Stimulated activated CD4-positive, alpha-beta T cell treated with anti-CD3 and anti-CD28 coated beads, Interleukin-15, amount 100 ng/mL, for 48 hours (primary cell): ENCODE measurements at places on chromosomes 1 and 21.

DNA sequence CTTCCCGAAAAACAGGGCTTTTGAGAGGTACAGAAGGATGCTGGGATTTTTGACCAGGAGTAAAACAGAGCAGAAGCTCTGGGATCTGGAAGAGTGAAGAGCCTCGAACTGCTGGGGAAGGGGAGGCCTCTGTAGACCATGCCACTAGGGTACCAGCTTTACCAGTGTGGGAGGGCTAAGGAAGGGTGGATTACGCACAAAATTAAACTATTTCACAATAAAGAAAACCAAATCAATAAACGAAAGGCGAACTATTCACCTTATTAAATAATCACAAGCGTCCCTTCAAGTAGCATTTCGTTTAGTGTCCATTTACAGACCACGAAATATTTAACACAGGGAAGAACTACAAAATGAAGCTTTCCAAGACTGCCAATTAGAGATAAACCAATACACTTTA, 723 bp downstream of the CZIB start:
- DNase-seq = no peak

DNA sequence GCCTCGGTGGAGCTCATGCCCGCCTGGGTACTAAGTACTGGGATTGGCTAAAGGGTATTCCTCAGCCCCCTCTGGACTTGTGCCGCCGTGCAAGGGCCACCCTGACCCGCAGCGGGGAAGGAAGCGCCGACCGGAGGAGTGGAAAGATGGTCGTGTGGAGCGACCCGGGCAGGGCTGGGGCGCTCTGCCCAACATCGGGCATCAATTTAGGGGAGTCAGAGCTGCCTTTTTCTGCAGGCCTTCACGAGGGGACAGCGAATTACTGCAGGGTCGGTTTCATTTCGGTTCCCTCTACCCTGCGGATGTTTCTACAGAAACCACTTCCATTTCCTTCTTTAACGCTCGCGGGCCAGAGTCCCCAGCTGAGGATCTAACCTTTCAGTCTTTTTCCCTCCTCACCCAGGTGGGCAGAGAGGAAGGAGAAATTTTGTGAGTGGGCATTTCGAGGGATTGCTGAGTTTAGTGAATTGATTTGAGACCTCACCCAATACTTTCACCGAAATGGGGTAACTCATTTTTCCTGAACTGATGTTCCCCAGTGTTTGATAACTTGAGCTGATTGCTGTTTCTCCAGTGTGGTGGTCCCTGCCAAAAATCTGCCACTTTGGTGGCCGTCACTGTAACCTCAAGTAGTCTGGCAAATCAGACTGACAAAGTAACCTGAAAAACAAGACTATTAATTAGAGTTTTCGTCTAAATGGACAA, 1.1 kb downstream of the TOR1AIP1 start:
- no peak for DNase-seq

DNA sequence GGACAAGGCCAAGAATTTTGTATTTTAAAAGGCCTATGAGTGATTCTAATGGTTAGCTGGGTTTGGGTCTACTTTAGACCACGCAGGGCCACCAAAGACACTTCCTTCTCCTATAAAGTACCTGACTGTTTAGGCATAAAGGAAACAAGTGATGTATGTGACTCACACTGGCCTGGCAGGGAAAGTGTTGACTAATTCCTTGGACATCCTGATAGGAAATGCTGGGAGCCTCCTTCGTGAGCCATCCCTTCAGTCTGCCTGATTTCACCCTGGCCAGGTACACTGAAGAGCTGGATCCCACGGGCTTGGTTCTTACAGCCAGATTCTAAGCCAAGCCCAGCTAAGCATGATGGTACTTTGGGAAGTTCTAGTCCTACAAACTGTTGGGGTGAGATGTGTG, 100.5 kb upstream of the HMGB4 start:
- DNase-seq = no peak

- no peak for DNase-seq
Observed at GRCh38 chr1:201456499-201457309, 12.3 kb downstream of the PHLDA3 start.

- no peak for DNase-seq
Observed at GRCh38 chr1:200887036-200887435, 7.7 kb upstream of the INAVA start.
